ENCODE measurements at places on chromosomes 3 and 15.

DNA sequence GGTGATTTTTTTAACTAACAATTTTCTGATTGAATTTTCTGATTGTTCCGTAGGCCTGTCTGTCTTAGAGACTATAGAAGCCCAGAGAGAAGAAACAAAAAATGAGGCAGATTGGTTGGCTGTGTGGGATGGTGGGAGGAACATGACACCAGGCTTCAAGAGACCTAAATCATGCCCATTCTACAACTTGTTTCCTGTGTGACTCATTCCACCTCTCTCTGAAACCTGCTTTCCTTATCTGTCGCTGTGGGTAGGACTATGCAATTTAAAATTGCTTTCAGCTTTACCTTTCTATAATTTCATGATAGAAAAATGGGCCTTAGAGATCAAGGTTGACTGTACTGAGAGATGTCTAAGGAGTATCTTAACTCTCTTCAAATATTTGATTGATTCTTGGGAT, 44.5 kb downstream of the OXNAD1 start:
- peak; percentile 32 for DNase-seq

- DNase-seq, result peak; percentile 44
Observed at GRCh38 chr3:72474775-72475174, 373.5 kb downstream of the SHQ1 start.

GRCh38 chr15:63968700-63969099, 77.6 kb downstream of the DAPK2 start:
- DNase-seq, result no peak

DNA sequence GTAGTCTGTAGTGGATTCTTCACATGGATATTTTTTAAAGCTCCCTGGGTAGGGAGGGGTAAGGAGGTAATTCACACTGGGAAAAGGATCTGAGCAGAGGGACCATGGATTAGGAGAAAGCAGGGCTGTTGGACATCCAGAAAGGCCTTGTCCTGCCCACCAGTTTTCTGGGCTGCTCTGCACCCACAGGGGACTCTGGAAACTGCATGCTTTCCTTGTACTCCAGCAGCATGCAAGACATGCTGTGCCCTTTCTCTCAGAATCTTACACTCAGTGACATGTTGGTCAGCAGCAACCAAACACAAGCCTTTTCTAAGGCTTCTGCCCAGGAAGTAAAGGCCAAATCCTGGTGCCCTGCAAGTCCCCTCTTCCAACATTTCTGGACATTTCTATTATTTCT, 2.5 kb upstream of the FBN1 start:
- DNase-seq, result no peak

GRCh38 chr3:134972836-134973455, 177.9 kb downstream of the EPHB1 start:
- DNase-seq, result no peak

GRCh38 chr3:186368176-186368575, 6.1 kb upstream of the DGKG start:
- DNase-seq, result no peak

DNA sequence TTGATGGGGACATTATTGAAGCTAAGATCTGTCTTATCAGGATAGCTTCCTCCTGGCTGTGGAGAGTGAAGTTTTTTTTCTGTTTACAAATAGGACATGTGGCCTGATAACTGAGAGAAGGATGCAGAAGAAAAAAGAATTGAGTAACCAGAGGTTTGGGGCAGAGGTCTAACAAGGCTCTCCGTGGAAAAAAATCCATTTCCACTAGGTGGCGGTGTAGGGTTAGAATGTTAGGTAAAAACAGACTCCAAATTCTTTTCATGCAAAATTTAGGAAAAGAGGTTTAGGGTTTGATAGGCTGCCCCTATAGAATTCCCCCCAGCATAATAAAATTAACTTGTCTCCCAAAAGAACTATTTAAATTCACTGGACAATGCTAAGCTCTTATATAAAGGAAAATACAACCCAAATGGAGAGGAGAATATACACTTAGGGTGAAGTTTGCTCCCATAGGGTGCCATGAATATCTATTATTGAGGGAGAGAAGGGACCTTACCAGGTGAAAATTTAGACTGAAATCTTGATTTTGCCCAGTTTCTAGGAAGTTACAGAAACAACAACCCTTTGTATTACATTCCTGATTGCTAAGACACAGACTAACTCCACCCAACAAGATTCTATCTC, 1560.4 kb downstream of the OTOL1 start:
- no peak for DNase-seq

- DNase-seq, result no peak
Observed at GRCh38 chr3:78900880-78901279, 866.9 kb downstream of the ROBO1 start.

DNA sequence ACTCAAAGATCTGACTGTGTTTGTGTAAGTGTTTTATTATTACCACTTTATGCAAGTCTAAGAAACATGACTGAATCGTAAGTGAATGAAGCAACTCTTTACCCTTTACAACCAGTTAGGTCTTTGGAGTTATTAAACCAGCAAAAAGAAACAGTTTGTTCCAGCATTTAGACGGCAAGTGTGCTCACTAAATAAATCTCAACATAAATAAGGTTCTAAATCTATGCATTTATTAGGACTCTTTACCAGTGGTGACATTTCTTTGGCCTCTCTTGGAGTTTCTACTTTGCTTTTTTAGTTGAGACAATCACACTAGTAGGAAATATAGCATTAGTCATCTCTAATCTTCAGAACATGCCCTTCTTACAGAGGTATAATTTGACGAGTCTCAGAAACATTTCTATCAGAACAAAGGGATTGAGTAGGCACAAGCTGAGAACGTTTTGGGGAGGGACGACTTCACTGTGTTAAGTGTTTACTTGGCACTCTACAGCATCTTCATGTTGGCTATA, 739.9 kb upstream of the NR2F2 start:
- no peak for DNase-seq

GRCh38 chr3:148534089-148534988, 163.4 kb upstream of the AGTR1 start:
- no peak for DNase-seq

DNA sequence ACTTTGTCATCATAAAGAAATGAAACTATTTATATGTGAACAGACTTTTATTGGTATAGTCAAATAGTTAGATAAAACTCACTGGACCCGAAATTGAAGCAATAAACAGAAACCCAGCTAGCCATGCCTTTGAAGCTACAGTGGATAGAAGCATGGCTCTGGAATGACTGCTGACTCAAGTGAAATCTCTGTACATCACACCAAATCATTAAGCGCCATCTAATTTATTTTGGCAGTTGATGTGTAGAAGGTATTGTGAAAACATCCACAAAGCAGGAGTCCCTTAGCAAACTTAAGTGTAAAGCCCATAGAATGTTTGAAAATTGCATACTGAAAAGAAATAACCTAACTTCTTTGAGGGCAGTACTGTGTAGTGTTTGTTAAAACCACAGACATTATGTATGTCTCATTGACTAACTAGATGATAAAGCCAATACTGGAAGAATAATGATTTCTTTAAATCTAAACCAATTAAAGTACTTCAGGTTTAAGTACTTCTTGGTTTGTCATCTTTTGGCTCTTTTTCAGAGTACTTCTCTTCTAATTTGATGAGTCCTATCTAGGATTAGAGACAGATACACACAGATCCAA, 42.8 kb upstream of the FBXL22 start:
- DNase-seq, result no peak

DNA sequence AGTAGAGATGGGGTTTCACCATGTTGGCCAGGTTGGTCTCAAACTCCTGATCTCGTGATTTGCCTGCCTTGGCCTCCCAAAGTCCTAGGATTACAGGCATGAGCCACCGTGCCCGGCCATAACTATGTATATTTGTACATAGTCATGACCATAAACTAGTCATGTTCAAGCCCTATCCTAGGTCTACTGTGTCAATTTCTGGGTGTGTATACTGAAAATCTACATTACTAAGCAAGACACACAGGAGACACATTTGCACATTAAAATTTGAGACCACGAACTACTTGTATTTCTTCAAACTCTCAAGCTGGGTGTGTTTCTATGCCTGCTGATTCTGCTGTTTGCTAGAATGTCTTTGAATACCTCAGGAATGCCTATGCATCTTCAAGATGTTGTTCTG, 451.3 kb upstream of the MCTP2 start:
- DNase-seq, result no peak

DNA sequence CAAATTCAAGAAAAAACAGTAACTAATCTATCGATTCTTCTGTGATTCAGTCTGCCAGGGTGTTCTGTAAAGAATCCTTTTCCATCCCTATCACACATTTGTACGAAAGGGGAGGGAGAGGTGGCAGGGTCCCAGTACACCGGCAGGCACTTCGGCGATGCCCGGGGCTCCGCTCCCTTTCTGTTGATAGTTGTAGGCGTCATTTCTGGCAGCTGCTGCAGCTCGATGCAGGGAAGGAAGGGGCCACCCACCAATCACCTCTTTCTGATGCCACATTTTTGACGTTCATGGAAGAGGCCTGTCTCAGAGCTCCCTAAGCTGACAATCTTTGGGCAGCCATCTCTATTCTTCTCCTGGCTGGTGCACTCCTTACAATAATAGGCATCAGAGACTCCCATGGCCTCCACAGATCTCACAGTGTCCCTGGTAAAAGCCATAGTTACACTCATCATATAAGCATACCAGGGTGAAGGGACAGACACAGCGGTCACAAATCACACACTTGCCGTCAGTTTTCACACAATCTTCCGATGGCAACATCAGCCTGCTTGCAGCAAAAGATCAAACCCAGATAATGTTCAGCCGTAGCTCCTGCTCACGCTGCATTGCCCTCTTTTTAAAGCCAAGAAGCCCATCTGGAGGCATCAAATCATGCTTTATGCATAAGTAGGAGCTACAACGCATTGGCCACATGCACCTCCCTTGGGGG, 60.8 kb upstream of the ZBTB38 start:
- DNase-seq, result no peak

DNA sequence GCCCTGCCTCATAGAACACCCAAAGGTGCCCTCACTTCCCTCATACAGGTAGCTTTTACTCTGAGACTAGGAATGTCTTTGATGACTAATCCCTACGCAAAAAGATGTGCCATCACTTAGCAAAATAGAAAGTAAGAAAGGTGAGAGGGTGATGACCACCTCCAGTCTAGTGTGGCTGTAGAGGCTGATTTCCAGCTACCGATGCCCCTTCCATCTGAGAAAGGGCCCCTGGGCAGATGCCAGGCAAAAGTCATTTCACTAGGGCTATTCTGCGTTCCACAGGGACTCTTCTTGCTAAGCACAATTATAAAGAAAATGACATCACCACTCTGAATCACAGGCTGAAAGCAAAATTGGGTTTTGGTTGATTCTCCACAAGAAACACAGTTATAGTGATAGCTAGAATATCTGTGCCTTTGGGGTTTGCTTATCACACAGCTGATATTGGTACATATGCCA, 77.4 kb downstream of the RBPMS2 start:
- no peak for DNase-seq

GRCh38 chr3:21643752-21644151, 107.3 kb downstream of the ZNF385D start:
- no peak for DNase-seq

DNA sequence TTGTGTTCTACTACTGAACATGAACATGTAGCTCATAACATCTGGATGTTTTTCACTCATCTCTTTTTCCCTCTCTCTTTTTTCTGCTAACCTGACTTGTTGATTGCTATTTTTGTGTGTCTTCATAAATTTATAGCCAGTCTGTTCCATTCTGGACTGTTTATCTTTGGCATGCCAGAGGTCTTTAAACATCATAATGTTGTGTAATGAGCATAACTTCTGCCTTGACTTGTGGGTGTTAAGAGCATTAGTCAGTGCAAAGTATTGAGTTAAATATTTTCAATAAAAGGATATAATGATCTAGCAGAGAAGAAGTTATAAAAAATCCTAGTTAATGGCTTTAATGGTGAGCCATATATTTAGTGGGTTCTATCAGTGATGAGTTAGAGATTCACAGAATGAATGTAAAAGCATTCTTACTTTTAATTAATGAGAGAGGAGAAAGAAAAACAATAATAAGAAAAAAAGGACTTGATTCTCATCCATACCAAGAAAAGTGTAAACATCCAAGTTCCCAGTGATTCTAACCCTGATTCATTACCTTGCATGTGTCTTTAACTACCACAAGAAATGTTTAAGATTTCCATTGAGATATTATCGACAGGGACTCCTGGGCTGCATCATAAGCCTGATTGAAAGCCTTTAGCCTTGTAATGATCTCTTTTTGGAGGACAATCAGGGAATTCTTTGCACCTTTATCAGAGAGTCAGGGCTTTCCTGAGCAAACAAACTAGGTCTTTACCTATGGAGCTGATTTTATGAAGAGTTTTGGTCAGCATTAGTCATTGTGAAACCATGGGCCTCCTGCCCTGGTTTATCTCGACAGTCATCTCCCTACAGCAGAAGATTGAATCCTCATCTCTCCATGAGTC, 22.9 kb downstream of the MITF start:
- DNase-seq, result no peak

- DNase-seq, result no peak
Observed at GRCh38 chr15:97463696-97464095, 496.8 kb upstream of the ARRDC4 start.

GRCh38 chr3:126014252-126014651, 45.3 kb downstream of the ROPN1B start:
- DNase-seq, result no peak

DNA sequence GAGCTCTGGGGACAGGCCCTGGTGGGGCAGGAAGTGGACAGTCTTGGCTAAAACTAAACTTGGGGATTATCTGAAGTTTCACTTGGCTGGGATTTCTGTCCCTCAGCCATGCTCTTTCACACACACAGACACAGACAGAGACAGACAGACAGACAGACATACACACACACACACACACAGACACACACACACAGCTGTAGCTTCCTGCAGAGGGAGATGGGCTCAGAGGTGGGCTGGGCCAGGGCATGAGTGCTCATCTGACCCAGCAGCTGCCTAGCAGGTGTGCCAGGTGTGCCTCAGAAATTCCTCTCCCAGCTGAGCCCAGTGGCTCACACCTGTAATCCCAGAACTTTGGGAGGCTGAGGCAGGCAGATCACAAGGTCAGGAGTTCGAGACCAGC, 3.3 kb downstream of the RHOV start:
- DNase-seq, result no peak
